ENCODE measurements at places on chromosomes 1 and 21. TPM values are rescaled to one million over a fixed set of nuclear protein-coding genes. Genes with fewer than 3 reads are reported as not detected.

KLF17 gene
- not detected for total RNA-seq

OSBPL9 gene
- 101 TPM for total RNA-seq

PRDM16 gene
- total RNA-seq, result not detected

LCE1E gene
- total RNA-seq, result not detected

OR2T35 gene
- total RNA-seq, result not detected

ADAMTS4 gene
- total RNA-seq, result 14.0 TPM

KCNA2 gene
- total RNA-seq, result under 0.01 TPM

CHI3L1 gene
- not detected for total RNA-seq

NR0B2 gene
- total RNA-seq, result not detected

Data from vein endothelial cell (primary cell).